ENCODE measurements at places on chromosomes 11 and 22.

DNA sequence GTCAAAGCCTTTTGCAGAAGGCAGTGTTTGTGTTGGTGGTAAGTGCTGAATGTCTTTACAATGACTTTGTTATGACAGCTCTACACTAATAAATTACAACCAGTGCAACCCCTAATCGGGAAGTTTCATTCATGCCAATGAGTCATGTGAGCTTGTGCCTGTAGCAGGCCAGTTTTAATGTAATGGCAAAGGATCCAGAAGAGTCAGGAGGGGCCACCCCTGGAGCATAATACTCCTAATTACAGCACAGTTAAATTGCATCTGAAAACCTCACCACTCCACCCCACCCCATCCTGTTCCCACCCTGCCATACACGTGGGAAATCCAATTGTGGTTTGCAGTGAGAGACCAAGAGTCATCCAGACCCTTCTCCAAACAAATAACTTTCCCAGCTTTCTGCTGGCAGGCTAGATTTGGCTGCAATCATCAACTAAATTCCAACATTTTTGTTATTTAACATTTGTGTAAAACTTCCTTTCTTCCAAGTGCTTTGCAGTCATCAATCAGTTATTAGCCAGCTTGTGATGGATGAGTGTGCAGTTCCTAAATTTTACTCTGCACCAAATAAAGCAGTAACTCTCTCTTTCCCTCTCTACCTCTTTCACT lies 277.3 kb upstream of the FAT3 start:
- no peak for DNase-seq

- no peak for DNase-seq
Measured at GRCh38 chr11:134575504-134576230, 163.6 kb upstream of the B3GAT1 start.

DNA sequence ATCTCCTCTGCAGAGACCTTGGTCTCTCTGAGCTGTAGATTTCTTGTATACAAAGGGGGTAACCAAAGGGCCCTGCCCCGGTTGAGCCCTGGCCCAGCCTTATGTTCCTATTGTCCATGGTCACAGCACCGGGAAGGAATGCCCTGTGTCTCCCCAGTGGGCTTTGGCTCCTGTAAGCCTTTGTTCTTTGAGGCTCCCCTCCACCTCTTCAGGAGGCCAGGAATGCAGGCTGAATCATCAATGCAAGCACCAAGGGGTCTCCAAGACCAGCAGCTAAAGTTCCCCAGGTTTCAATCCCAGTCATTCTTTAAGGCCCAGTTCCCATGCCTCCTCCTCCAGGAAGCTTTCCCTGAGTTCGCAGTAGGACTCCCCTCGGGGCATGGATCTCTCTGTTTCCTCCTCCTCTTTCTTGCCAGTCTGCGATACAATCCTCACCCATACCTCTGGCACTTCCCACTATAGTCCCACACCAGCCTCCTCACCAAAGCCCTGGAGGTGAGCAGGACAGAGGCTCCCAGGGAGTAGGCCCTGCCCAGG lies 29.2 kb upstream of the KLHL35 start:
- DNase-seq, result no peak

GRCh38 chr11:121449123-121449522 lies 3.0 kb upstream of the SORL1 start:
- DNase-seq, result no peak

DNA sequence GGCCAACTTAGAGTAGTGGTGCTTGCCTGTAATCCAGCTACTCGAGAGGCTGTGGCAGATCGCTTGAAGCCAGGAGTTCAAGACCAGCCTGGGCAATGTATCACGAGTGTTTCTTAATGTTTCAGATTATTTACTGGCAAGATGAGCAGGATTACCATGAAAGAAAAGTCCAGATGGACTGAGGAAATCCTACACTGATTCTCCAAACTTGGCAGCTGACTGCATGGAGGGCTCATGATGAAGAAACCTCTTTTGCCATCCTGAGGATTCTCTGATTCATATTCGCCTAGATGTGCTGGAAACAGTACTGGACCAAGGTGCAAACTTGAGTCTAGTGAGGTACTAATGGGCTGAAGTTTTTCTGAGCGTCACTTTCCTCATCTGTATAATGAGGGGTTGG lies 2.8 kb upstream of the SIDT2 start:
- DNase-seq, result no peak

GRCh38 chr22:41908411-41909309 lies 6.2 kb downstream of the SHISA8 start:
- DNase-seq, result no peak

- no peak for DNase-seq
Measured at GRCh38 chr11:75924966-75925784, 110.2 kb downstream of the UVRAG start.

DNA sequence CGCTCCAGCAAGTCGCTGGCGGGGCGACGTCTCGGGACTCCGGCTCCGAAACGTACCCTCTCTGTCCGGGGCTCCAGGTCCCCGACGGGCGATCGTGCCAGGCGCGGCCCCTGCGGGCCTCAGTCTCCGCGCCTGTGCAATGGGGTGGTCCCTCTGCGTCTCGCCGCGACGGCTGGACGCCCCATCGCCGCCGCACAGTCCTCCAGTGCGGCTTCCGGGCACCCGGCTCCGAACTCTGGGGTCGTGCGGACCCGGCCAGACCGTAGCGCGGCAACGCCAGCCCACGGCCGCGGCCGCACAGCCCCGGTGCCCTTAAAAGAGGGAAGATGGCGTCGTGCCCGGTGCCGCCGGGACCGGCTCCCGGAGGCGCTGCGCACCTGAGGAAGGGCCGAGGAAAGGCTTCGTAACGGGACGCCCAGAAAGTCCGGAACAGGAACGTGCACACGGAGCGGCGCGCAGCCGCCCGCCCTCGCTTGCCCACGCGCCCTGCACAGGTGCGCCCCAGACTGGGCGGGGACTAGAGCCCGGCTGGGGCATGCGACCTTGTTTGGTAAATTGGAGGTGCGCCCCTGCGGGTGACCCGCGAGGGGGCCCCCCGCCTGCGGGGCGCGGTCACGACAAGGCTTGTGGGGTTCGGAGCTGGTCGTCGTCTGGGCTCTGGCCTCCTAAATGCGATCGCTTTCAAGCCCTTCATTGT lies 525 bp downstream of the BIK start:
- DNase-seq, result no peak

GRCh38 chr11:134292661-134293060 lies 16.5 kb downstream of the GLB1L3 start:
- no peak for DNase-seq

DNA sequence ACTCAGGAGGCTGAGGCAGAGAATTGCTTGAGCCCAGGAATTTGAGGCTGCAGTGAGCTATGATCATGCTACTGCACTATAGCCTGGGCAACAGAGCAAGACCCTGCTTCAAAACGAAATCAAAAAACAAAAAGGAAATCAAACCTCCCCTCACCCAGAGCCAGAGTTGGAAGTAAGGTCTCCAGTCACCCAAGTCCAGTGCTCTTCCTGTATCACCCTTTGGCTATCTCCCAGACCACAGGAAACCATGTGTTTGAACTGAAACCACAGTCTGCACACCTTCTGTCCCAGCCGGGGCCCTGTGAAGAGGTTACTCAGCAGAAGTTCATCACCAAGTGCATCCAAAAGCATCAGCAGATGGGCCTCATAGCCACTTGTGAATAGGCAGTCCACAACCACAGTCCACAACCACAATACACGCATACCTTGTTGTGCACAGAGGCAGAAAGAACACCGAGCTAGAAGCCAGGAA lies 4.6 kb downstream of the MYH9 start:
- no peak for DNase-seq

DNA sequence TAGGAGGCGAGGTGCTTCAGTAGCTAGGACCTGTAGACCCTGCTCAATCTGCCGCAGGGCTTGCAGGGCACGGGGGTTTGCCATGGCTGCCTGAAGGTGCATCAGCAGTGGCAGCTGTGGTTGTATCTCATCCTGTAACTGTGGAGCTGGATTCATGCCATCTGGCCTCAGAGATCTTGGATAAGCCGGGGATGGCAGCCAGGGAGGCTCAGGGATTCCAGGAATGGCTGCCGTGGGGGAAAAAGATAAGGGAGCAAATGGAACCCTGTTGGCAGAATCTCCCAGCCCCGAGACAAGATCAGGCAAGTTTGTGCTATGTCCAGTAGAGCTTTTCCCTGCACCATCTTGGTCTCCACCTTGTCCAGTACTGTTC lies 1.8 kb downstream of the UBQLN3 start:
- DNase-seq, result no peak

DNA sequence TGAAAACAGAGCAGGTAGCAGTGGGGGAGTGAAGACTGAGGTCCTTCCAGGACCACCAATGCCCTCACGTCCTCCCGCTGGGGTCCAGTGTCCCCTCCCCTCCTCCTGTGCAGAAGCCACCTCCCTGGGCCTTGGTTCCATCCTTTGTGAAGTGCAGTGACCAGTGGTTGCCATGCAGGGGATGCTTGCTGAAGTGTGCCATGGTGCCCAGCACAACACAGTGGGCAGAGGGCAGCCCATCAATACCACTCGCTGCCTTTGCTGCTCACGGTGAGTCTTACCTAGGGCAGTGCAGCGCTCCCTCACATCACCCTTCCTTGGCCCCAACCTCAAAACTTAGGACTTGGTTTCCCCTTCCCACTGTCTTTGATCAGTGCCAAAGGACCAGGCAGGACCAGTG lies 12.9 kb downstream of the MYEOV start:
- DNase-seq, result no peak

Data from C1 segment of cervical spinal cord (tissue), 14 donors.